CD8-positive, alpha-beta memory T cell (primary cell): ENCODE measurements at places on chromosomes 13 and 19. TPM values are rescaled to one million over a fixed set of nuclear protein-coding genes. Genes with fewer than 3 reads are reported as not detected.

DNA sequence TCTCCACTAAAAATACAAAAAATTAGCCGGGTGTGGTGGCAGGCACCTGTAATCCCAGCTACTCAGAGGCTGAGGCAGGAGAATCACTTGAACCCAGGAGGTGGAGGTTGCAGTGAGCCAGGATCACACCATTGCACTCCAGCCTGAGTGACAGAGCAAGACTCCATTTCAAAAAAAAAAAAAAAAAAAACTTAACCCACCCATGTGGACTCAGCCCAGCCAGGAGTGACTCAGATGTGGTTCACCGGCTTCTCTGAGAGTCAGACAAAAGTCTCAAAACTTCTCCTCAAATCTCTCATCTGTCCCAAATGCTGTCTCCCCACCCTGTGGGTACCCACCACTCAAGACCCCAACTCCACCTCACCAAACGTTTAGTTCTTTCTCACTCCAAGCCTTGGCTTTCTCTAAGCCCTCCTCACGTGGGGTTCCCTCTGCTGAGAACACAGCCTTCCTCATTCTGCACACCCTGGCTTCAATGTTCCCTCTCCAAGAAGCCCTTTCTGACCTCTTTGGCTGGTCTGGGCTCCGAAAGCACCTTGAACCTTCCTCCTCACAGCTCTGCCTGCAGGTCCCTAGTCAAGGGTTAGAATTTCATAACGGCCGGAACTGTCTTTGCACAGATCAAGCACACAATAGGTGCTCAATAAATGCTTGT lies 11.1 kb upstream of the RAB3A start:
- H3K36me3 ChIP-seq = no peaks in the 10 kb centered on the region
- H3K4me1 ChIP-seq = no peaks in the 10 kb centered on the region
- no peak overlapping the region for H3K27ac ChIP-seq
- no peak overlapping the region for H3K4me3 ChIP-seq
- no peaks in the 10 kb centered on the region for H3K27me3 ChIP-seq

- no peak for DNase-seq
- H3K27me3 ChIP-seq = peaks cover 24% of the 10 kb centered on the region
- no peak overlapping the region for H3K4me3 ChIP-seq
- H3K27ac ChIP-seq = no peak overlapping the region
- no peaks in the 10 kb centered on the region for H3K4me1 ChIP-seq
- H3K36me3 ChIP-seq = no peaks in the 10 kb centered on the region
Observed at GRCh38 chr19:47406711-47407416, 12.5 kb downstream of the MEIS3 start.

DNA sequence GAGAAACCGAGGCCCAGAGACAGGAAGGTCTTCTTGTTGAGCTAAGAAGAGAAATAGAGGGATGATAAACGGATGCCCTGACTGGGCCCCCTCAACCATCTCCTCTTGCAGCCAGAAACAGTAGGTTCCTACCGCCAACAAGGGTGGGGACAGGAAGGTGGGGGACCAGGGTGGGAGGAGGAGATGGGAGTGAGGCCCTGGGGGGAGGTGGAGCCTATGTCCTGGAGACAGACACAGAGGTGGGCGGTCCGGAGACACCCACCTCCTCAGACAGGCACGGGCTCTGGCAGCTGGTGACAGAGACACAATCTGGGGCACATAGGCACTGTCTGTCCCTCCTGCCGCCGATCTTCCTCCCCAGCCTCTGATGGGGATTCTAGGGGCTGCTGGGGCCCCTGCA lies 16.9 kb downstream of the GADD45B start:
- no peak overlapping the region for H3K27ac ChIP-seq
- no peak for DNase-seq
- H3K36me3 ChIP-seq = no peaks in the 10 kb centered on the region
- H3K4me3 ChIP-seq = no peak overlapping the region

GRCh38 chr19:5642204-5642603 lies 19.3 kb downstream of the SAFB start:
- no peak for DNase-seq
- H3K27ac ChIP-seq = no peak overlapping the region
- H3K36me3 ChIP-seq = peaks cover 50% of the 10 kb centered on the region

The RASAL3 gene
- 125 TPM for total RNA-seq

The ICAM1 gene
- 65.8 TPM for total RNA-seq

DNA sequence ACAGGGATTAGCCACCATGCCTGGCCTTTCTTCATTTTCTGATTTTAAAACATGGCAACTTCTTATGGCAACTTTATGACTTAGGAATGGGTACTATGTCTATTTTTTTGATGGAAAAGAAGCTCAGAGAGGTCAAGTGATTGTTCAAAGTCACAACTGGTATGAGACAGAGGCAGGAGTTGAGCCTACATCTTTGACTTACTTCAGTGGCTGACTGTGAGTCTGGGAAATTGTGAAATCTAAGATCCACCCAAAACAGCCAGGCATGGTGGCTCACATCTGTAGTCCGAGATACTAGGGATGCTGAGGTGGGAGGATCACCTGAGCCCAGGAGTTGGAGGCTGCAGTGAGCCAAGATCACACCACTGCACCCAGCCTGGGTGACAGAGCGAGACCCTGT lies 2.4 kb upstream of the ACTL9 start:
- no peaks in the 10 kb centered on the region for H3K27me3 ChIP-seq
- H3K4me1 ChIP-seq = peaks cover 34% of the 10 kb centered on the region
- no peak overlapping the region for H3K27ac ChIP-seq

- peak; percentile 76 for DNase-seq
- peak overlapping the region; percentile 94 for H3K27ac ChIP-seq
- H3K4me1 ChIP-seq = peaks cover 29% of the 10 kb centered on the region
Observed at GRCh38 chr19:42270346-42271044, 1.4 kb downstream of the CIC start.

The IFNL1 gene
- not detected for total RNA-seq

DNA sequence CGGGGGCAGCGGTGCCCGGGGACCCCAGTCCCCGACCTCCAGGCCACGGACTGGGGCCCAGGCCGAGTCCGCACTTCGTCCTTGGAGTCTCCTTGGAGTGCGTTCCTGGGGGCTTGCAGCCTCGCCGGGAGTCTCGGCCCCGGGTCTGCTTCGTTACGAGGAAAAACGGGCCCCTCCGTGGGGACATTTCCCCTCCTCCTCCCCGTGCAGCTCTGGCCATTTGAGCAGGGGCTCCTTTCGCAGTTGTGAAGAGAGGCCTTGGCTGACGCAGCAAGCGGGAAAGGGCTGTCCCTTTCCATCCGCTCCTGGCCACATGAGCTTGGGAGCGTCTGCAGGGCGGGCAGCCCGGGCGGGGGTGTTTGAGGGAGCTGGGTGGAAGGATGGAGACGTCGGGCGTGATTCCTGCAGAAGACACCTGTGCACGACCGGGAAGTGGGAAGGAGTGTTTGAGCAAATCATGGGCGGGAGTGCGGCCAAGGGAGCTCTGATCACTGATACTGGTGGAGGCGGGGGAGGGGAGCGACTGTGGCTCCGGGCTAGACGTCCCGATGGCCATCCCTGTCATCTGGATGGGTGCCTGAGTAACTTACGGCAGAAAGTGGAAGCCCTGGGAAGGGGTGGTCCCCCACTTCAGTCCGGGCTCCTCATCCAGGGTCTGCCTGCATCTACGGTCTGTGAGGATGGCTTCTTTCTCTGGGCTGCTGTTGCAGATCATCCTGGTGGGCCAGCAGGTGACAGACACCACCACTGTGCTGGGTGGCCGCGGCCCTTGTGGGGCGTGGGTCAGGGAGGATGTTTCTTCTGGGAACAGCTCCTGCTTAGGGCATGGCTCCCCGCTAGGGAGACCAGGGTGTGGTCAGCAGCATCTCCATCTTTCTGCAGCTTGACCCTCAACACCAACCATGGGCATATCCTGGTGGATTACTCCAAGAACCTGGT lies 736 bp downstream of the GPI start:
- H3K4me1 ChIP-seq = peaks cover 31% of the 10 kb centered on the region
- H3K27me3 ChIP-seq = no peaks in the 10 kb centered on the region
- peak overlapping the region; percentile 92 for H3K4me3 ChIP-seq
- DNase-seq = no peak

DNA sequence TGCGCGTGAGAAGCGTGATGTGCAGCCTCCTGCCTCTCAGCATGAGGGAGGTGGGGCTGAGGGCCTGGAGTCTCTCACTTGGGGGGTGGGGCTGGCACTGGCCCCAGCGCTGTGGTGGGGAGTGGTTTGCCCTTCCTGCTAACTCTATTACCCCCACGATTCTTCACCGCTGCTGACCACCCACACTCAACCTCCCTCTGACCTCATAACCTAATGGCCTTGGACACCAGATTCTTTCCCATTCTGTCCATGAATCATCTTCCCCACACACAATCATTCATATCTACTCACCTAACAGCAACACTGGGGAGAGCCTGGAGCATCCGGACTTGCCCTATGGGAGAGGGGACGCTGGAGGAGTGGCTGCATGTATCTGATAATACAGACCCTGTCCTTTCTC lies 8.7 kb downstream of the CD177 start:
- no peak overlapping the region for H3K27ac ChIP-seq
- DNase-seq = no peak
- no peaks in the 10 kb centered on the region for H3K27me3 ChIP-seq
- H3K36me3 ChIP-seq = no peaks in the 10 kb centered on the region

The C19orf25 gene
- 36.9 TPM for total RNA-seq

The CYP4F11 gene
- not detected for total RNA-seq

The SERTM1 gene
- not detected for total RNA-seq

The PPP1R37 gene
- total RNA-seq = 18.3 TPM

- peak overlapping the region; percentile 82 for H3K27ac ChIP-seq
- no peak overlapping the region for H3K4me3 ChIP-seq
- no peaks in the 10 kb centered on the region for H3K36me3 ChIP-seq
- DNase-seq = no peak
- H3K4me1 ChIP-seq = no peaks in the 10 kb centered on the region
Observed at GRCh38 chr13:107883561-107884175, 331.7 kb downstream of the LIG4 start.

DNA sequence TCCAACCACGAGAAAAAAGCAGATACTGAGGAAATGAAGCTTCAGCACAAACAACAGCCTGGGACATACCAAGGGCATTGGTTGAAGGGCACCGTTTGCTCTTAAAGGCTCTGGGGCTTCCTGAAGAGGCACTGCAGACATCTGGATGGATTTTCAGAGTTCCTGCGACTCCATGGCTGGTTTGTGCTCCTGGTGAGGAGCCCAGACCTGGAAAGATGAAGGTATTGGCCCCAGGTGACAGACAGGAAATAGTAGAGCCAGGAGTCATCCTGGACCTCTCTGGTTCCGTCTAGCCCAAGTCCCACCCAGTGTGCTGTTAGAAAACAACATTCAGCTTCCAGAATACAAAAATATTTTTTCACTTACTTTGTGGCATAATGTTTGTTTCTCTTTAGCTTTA lies 6.3 kb downstream of the IL17D start:
- H3K27me3 ChIP-seq = no peaks in the 10 kb centered on the region
- H3K4me1 ChIP-seq = peaks cover 7% of the 10 kb centered on the region
- H3K36me3 ChIP-seq = no peaks in the 10 kb centered on the region
- H3K27ac ChIP-seq = no peak overlapping the region
- H3K4me3 ChIP-seq = no peak overlapping the region
- DNase-seq = no peak

The ZNF583 gene
- total RNA-seq = 5.9 TPM

The ZNF333 gene
- total RNA-seq = 9.3 TPM

GRCh38 chr13:33307843-33308242 lies 22.3 kb upstream of the STARD13 start:
- H3K27ac ChIP-seq = no peak overlapping the region
- H3K4me3 ChIP-seq = no peak overlapping the region
- DNase-seq = no peak
- H3K36me3 ChIP-seq = no peaks in the 10 kb centered on the region
- no peaks in the 10 kb centered on the region for H3K4me1 ChIP-seq

The KIR2DL4 gene
- total RNA-seq = not detected

DNA sequence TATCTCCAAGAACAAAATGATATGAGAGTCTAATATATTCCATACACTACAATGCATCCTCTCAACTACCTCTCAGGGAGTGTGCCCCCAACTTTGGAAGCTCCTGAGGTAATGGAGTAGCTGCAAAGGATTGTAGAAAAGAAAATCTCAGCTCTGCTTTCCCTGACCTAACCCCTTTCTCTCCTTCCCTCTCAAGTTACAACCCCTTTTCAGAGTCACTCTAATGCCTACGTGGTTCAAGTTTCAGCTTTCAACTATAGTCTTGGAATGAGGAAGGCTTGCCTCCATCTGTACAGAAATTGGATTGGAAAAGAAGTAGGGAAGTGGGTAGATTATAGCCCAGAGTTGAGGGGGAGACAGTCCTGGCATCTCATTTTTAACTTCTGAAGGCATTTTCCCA lies 256.0 kb downstream of the PCDH9 start:
- H3K27ac ChIP-seq = no peak overlapping the region
- H3K36me3 ChIP-seq = no peaks in the 10 kb centered on the region
- no peaks in the 10 kb centered on the region for H3K27me3 ChIP-seq
- H3K4me3 ChIP-seq = no peak overlapping the region

- H3K36me3 ChIP-seq = no peaks in the 10 kb centered on the region
- H3K27ac ChIP-seq = no peak overlapping the region
- H3K4me1 ChIP-seq = peaks cover 16% of the 10 kb centered on the region
- no peak for DNase-seq
Observed at GRCh38 chr19:36973844-36974195, 57.7 kb downstream of the ZNF568 start.

DNA sequence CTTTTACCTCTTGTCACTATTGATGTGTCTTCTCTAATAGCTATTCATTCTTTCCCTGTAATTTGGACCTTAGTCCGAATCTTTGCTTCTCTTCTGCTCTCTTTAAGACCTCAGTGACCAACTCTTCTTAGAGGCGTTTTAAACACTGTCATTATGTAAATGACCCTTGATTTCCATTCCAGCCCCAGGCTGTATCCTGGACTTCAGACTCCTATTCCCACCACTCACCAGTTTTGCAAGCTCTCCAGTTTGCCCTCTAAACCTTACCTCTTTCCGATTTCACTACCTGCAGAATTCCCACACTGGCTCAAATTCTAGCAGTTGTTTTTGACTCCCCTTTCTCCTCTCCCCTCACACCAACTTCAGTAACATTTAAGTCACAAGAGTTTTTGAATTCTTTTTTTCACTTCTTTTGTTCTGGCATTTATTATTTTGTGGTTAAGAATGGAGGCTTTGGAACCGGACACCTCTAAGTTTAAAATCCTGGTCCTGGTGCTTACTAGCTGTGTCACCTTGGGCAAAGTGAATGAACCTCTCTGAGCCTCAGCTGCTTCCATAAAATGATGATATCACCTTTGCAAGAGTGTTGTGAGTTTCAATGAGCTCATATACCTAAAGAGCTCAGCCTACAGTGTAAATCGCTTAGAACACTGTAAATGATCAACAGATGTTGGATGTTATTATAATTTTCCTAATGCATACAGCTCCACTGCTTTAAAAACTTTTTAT lies 13.6 kb upstream of the HMGB1 start:
- H3K36me3 ChIP-seq = no peaks in the 10 kb centered on the region
- no peak overlapping the region for H3K27ac ChIP-seq
- no peak overlapping the region for H3K4me3 ChIP-seq
- H3K27me3 ChIP-seq = no peaks in the 10 kb centered on the region
- no peaks in the 10 kb centered on the region for H3K4me1 ChIP-seq

The ZNF763 gene
- total RNA-seq = 2.0 TPM

- no peaks in the 10 kb centered on the region for H3K36me3 ChIP-seq
- DNase-seq = peak; percentile 6
- no peaks in the 10 kb centered on the region for H3K4me1 ChIP-seq
- no peak overlapping the region for H3K4me3 ChIP-seq
- H3K27me3 ChIP-seq = no peaks in the 10 kb centered on the region
Observed at GRCh38 chr19:48842789-48843162, 6.5 kb upstream of the HSD17B14 start.
